ENCODE measurements at places on chromosomes 3 and 15.
A peak's percentile ranks its signal among the peaks of the same experiment; 100 is the strongest.

- no peak for DNase-seq
These were observed 5.7 kb upstream of the CYP11A1 start for GRCh38 chr15:74373056-74373650.

- DNase-seq, result no peak
These were observed 6.2 kb upstream of the MEIS2 start for GRCh38 chr15:37106490-37107001.

DNA sequence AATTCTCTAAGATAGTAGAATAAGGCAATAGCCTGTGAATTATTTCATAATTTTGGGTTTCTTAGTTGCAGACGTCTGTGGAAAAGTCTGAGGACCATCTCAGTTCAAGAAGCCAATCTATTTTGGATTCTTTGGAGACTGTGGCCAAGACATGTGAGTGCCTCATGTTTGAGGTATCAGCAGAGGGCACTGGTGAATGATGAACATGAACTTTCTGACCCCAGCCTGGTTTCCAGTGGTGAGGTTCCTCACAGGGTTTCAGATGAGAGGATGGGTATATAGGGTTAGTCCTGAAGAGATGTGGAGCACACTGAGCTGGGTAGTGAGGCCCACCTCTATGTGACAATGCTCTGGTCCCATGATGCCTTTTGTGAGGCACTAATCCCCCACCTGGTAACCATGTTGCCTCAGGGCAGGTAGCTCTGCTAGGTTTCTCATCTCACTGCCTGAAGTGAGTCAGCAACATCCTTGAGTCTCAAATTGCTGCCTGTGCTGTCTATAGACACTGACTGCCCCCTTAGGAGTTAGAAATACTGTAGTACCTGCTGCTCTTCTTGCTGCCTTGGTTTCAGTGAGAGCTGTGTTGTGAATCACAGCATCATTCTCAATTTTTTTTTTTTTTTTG lies 32.3 kb downstream of the C3orf62 start:
- DNase-seq, result no peak

DNA sequence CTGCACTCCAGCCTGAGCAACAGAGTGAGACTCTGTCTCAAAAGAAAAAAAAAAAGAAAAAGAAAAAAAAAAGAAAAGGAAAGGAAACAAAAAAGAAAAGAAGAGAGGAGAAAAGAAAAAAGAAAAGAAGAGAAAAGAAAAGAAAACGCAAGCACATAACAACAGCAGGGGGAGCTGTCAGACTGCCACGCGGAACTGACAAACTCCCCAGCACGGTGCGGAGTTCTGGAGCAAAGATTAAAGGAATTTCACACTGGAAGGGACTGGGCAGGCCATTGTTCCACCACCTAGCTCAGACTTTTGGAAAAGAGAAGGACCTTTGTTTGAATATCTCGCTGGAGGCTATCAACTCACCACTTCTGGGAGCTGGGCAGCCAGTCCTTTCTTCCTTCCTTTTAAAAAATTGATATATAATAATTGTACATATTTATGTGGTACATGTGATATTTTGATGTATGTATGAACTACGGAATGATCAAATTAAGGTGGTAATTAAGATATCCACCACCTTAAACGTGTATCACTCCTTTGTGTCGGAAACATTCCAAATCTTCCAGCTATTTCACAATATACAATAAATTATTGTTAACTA lies 40.5 kb downstream of the DPPA2 start:
- no peak for DNase-seq

GRCh38 chr3:156976933-156977332 lies 150.8 kb downstream of the LEKR1 start:
- DNase-seq, result no peak

DNA sequence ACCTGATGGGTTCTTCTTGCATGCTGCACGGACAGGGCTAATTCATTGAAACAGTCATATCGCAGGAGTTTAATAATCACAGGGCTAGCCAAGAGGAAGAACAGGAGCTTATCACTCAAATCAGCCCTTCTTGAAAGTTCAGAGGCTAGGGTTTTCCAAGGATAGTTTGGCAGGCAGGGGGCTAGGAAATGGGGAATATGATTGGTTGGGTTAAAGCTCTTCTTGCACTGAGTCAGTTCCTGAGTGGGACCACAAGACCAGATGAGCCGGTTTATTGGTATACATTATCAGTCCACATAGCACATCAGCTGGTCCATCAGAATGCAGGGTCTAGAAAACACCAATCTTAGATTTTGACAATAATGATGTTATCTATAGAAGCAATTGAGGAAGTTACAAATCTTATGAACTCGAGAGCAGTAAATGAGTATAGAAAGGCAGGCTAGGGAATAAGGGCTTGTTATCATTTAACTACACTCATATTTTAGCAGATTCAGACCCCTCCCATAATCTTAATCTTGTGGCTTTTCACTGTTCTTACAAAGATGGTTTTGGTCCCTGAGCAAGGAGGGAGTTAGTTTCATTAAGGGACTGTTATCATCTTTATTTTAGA lies 58.1 kb upstream of the SLC25A36 start:
- DNase-seq, result no peak

- DNase-seq, result no peak
These were observed 20.7 kb upstream of the PRR23E start for GRCh38 chr3:127172211-127172610.

DNA sequence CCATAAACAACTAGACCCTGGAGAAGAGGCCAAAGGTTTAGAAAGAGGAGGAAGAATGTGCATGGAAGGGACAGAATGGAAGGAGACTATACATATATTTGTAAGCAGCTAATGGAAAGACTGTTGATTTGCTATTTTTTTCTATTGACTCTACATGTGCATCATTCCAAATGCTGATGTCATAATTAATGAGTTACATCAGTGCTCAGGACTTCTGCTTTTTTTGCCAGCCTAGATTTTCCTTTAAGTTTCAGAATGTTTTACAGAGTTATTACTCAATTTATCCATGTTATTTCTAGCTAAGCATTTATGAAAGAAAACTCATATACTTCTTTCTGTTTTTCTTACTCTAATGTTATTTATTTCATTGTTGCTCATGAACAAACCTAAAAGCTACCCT lies 62.6 kb upstream of the VGLL3 start:
- DNase-seq, result no peak

GRCh38 chr15:83106994-83107840 lies at the start of gene TM6SF1:
Gene TM6SF1, plus strand, starts transcription at chr15:83107645. Its CDS starts 36 bp downstream, at chr15:83107681.
- peak; percentile 3 for DNase-seq

DNA sequence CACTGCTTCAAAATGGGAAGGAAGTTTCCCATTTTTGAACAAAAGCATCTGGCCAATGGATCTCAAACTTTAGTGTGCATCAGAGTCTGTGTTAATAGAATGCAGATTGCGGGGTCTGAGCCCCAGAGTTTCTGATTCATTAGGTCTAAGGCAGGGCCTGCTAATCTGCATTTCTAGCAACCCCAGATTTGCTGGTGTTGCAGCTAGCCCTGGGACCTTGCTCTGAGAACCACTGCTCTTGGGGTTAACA lies 30.7 kb upstream of the USP3 start:
- no peak for DNase-seq

- DNase-seq, result no peak
These were observed 29.9 kb upstream of the LDHAL6B start for GRCh38 chr15:59176653-59177316.

GRCh38 chr3:112373924-112374323 lies 41.0 kb downstream of the CD200 start:
- no peak for DNase-seq

- DNase-seq, result no peak
These were observed 215.3 kb upstream of the SEMA6D start for GRCh38 chr15:47502041-47502440.

DNA sequence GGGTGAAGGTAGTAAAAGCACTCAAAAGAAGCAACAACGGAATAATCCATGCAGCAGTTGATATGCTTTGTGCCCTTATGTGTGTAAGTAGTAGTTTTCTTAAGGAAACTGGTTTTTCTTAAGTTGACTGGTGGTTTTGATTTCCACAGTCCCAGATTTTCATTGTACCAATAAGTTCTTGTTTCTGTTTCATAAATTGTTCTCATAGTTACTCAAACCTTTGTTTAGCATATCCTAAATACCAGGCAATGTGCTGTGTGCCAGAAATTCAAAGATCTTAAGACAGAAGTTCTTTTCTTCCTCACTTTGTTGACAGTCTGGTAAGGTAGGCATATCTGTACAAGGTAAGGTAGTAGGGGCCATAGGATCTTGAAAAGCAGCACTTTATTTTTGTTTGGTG lies 40.0 kb downstream of the DNAJC13 start:
- DNase-seq, result no peak

GRCh38 chr3:136109499-136109898 lies 86.6 kb downstream of the MSL2 start:
- DNase-seq, result no peak

DNA sequence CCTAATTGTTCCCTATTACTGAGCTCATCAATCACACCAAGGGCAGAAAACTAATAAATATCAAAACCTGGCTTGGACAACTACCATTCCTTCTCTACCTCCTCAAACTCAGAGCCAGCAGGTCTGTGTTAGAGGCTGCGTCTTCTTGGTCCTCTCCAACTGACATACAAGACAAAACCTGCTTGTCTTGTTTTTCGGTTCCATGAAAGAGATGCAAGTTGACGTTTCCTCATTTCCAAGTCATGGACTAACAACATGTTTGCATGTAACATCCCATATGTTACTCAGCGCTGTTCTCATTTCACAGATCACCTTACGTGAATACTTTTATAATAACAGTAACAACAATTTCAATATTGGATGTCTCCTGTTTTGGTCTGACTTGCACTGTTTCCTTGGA lies 110.9 kb downstream of the LMLN start:
- no peak for DNase-seq

GRCh38 chr3:192747746-192748145 lies 20.4 kb upstream of the FGF12 start:
- no peak for DNase-seq

DNA sequence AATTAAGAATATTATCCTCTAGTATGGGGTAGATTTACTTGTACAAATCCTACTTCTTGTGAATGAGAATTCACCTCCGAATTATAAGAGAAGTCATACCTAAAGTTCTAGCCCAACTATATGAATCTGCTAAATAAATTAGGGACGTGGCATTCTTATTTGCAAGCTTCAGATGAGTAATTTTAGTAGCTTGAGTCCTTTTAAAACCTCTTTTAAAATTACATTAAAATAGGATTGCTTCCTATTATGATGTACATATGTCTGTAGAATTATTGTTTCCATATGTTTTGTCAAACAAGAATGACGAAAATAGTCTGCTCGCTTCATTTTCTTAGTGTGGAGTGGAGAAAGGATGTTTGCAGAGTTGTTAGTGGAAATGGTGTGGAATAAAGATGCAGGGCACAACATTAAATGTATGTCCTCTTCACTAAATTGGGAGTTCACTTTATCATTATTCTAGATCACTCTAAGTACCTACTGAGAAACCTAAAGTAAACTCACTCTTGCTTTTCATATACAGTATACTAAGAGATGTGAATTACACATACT lies 59.4 kb downstream of the CMSS1 start:
- DNase-seq, result no peak

- peak; percentile 62 for DNase-seq
These were observed 96.0 kb downstream of the LRRK1 start for GRCh38 chr15:101014921-101015841.

GRCh38 chr3:45776301-45776595 lies 20.1 kb downstream of the SLC6A20 start:
- DNase-seq, result no peak

DNA sequence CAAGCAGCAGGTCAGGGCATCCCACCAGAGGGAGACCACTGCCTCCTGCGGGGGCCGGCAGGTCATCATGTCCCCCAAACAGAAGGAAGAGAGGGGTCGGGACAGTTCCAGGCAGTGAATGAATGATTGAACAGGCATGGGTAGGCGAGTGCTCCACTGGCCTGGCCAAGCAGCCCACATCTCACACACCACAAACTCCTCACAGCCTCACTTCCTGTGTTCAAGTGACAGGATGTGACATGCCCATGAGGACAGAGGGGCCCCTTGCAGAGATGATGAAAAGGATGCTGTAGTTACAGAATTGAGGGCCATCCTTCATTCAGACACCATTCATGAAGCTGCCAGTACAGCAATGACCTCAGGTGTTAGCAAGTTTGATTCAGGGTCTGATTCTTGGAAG lies 3.7 kb downstream of the IQSEC1 start:
- DNase-seq, result peak; percentile 67

- DNase-seq, result no peak
These were observed 314.7 kb upstream of the ATP10A start for GRCh38 chr15:26177816-26178215.

DNA sequence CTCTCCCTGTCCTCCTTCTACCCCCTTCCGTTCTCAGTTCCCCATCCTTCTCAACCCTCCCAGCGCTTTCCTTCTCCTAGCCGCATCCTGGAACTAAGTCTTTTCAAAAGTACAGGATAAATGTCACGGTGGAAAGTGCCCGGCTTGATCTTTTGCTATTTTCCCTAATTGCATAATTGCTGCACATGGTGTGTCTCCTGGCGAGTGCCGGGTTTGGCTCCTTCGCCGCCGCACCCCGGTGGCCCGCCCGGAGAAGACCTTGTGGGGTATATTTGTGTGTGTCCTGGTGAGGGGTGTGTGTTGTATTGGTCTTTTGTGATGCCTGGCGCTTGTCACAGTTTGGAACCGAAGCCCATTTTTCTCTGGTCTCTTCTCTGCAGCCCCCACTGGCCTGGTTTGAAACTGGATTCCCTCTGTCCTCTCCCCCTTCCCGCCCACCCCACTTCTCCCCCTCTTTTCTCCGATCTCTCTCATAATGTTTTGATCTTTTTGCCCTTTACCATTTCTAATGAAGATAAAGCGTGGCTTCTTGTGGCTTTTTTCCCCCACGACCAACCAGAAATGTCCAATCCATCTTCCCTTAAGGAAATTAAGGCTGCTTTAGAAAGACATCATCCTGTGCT lies 692 bp downstream of the UBE2E2 start:
- no peak for DNase-seq

DNA sequence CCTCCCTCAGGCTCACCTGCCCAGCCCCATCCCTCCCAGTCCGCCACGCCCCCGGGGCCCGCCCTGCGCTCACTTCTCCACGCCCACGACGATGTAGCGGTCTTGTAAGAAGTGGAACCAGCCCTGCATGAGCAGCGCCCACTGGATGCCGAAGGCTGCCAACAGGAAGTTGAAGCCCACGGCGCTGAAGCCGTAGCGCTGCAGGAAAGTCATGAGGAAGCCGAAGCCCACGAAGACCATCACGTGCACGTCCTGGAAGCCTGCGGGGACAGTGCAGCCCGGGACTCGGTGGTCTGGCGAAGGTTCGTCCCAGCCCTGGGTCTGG lies 9.7 kb downstream of the RHCG start:
- peak; percentile 32 for DNase-seq

DNA sequence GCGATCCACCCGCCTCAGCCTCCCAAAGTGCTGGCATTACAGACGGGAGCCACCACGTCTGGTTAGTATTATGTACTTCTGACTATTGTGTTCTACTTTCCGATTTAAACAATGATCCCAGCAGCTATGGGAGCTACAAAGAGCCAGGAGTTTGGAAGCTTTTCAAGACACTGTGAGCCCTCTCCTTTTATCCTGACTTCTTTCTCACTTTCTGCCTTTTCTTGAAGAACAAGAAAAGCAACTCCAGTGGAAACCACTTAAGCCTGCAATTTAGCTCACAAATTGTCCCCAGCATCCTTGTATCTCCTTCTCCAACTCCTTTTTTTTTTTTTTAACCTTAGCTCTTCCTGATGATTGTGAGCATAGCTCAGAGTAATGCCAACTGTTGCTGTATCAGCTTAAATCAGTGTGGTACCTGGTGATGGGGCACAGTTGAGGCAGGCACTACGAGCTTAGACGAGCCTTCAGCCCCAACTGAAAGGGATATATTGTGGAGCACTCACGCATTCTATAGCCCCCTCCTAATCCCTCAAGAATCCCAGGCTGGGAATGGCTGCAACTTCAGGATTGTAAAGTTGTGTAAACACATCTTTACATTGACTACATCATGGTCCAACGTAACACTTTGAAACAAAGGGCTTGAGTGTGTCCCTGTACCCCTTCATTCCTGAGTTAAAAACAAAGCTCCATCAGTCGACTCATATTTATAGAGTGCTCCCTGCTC lies 677.0 kb downstream of the FHIT start:
- no peak for DNase-seq

All from CD4-positive, alpha-beta T cell treated with Interleukin-1 beta for 1 hour (primary cell).